ENCODE measurements at places on chromosomes 2 and 18.
A peak's percentile ranks its signal among the peaks of the same experiment; 100 is the strongest.

DNA sequence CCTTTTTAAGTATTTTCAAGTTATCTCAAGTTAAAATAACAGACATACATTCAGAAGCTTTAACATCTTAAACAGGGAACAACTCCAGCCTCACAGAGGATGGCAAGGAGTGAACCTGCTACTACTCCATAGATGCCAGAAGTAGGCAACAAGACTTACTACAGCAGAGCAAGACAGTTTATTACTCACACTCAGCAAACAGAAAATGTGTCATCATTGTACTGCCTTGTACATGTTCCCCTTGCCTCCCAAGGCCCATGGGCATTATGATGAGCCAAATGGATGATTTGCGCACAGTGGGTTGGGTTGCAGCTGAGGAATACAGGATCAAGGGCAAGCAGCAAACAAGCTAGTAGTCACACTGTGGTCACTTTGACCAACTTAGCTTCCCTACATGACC is 80.6 kb upstream of the VRK2 start:
- DNase-seq: no peak

GRCh38 chr2:140596447-140596846 is 1534.4 kb downstream of the LRP1B start:
- DNase-seq: no peak

GRCh38 chr2:95165030-95165370 is 609 bp upstream of the ZNF2 start:
- no peak for DNase-seq

GRCh38 chr2:197996583-197996982 is 192.2 kb downstream of the PLCL1 start:
- DNase-seq: no peak

DNA sequence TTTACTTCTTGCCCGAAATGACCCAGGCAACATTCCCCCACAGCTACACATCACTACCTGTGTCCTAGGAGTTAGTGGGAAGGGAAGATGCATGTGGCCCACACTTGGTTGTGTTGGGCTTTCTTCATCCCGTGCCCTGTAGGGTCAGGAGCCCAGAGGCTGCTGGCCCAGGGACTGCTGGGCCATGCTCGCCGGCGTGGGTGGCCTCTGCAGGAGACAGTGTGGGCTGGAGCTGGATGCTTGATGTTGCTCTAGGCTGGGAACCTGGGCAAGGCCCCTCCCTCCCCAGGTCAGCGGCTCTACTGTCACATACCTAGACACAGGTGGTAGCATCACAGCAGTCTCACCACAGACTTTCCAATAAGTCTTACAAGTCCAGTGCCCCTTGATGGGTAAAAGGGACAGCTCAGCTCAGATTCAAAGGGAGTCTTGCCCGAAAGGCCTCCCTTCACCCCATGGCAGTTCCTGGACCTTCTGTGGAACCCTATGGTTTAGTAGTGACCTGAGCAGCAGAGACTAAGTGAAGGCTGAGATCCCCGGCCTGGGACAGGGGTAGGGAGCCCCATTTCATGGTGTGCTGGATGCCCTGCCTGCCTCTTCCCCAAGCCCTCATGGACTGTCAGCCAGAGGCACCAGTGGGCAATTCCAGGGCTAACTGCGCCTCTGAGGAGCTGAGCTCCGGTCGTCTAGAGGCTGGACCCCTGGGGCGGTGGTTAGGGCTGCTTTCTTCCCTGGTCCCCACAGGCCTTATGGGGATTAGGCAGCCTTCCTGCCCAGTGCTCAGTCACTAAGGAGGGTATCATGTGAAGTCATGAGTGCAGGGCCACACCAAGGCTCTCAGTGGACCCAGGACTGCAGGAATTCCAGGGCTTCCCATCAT is 45.4 kb upstream of the FAHD2A start:
- DNase-seq: no peak

DNA sequence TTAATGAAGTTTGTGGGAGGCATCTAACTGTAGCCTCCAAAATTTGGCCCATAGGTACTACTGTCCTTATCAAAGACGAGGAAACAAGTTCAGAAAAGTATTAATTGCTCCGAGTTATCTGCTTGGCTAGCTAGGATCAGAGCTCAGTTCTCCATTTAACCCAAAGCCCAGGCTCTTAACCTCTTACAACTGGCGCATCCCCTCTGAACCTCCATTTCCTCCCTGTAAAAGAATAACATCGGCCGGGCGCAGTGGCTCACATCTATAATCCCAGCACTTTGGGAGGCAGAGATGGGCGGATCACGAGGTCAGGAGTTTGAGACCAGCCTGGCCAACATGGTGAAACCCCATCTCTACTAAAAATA is 3.5 kb upstream of the MSH6 start:
- no peak for DNase-seq

DNA sequence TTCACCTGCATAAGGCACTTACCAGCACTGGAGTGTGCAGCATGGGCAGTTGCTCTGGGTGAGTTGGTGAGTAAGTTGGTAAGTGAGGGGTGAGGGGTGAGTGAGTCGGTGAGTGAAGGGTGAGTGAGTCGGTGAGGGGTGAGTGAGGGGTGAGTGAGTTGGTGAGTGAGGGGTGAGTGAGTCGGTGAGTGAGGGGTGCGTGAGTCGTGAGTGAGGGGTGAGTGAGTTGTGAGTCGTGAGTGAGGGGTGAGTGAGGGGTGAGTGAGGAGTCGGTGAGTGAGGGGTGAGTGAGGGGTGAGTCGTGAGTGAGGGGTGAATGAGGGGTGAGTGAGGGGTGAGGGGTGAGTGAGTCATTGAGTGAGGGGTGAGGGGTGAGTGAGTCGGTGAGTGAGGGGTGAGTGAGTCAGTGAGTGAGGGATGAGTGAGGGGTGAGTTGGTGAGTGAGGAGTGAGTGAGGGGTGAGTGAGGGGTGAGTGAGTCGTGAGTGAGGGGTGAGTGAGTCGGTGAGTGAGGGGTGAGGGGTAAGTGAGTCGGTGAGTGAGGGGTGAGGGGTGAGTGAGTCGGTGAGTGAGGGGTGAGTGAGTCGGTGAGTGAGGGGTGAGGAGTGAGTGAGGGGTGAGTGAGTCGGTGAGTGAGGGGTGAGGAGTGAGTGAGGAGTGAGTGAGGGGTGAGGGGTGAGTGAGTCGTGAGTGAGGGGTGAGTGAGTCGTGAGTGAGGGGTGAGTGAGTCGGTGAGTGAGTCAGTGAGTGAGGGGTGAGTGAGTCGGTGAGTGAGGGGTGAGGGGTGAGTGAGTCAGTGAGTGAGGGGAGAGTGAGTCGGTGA is 17.1 kb downstream of the THAP4 start:
- no peak for DNase-seq

DNA sequence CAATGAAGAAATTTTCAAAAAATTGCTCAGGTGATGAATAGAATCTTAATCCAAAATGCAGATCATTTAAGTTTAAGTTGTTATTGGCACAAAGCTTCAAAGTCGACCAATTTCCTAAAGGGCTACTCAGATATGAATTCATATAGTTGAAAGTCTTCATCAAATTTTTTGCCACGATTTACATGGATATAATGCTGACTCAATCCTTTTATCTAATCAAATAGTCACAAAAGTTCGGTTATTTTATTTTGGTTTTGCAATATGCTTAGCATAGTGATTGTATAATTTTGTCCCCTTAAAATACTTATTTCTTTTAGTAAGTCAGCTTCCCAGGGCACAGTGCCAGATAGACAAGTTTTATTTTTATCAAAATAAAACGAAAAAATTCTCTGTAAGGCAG is 227.3 kb downstream of the CD226 start:
- no peak for DNase-seq

DNA sequence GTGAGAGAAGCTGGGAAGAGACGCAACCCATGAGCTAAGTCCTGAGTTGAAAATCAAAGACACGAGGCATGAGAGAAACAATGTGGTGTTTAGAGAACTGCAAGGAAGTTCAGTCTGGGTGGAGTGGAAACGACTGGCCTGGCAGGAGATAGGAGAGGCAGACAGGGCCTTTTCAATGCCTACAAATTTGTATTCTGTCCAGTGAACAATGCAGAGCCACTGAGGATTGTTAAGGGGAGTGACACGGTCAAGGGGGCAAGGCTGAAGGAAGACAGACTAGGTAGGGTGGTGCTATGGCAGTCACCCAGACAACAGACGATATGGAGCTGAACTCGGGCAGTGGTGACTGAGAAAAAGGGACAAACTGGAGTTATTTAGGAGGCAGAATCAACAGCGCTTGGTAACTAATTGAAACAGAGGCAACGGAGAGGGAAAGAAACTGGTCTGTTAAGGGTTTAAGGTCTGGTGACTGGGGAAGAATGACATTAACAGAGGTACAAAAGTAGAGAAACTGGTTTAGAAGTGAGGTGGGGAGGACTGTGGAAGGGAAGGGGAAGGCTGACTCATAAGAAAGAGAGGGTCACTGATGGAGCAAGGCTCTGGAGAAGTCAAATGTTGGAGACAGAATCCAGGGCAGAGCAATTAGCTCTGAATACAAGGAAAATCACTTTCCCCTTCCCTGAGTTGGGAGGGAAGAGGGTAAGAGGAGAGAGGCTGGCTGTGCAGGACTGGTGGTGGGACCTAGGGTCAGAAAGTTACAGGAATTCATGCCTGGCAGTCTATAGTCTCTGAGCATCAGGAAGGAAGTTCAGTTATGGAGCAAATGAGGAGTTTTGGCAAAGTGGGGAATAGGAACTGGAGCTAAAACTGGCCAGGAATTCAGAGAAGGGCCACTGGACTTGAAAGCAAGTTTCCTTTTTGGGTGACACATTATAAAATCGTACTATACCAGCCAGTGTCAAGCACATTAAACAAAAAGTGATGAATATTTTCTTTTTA is 63.4 kb upstream of the CHRNA1 start:
- no peak for DNase-seq

GRCh38 chr18:76349067-76349715 is 145.9 kb downstream of the ZNF516 start:
- DNase-seq: peak; percentile 39

GRCh38 chr2:237696461-237696860 is 69.1 kb downstream of the LRRFIP1 start:
- no peak for DNase-seq

DNA sequence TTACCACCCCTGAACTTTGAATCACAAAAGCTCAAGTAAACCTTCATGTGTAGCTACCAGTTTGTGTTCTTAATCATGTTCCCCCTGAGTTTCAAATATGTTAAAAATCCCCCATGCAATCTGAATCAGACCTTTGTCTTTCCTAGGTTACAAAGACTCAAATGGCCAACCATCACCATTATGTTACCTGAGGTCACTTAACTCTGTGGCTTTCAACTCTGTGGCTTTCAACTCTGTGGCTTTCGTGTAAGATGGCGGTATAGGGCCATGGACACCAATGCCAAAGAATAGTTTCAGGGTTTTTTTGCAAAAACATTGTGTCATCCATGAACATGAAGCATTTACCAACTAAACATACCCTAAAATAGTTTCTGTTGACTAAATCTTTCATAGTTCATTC is 6.7 kb downstream of the ERMN start:
- DNase-seq: no peak

DNA sequence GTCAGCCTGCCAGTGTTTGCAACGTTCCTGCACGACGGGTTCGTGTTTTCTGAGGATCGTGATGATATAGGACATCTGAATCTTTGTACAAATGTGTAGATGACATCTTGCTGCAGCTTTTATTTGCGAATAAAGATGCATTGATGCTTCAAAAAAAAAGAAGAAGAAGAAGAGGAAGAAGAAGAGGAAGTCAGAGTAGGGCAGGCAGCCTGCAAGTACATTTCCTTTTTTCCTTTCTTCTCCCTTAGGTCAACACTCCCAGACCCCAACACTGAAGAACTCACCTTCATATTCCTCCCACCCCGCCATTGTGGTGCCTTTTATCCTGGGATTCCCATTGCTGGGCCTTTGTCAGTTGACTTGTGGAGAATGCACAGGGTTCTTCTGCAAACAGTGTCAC is 91.5 kb downstream of the FHOD3 start:
- no peak for DNase-seq

GRCh38 chr2:101006065-101006715 is 4.1 kb downstream of the RPL31 start:
- no peak for DNase-seq

- DNase-seq: no peak
These were observed 100.3 kb upstream of the MBOAT2 start for GRCh38 chr2:9103663-9104277.

DNA sequence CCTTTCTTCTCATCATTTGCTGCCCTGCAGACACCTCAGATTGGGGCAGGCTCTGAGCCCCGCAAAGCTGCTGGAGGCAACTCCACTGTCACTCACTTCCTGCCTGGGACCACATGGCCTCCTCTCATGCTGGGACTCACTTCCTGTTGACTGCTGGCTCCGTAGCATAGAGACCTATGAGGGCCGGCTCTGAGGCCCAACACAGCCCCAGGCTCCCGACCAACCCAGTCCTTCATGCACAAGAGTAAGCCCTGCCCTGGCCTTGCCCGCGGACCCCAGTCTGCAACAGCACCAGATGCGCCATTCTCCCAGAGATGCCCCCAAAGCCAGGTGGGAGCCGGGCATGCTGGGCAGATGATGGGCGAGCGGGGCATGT is 55.7 kb downstream of the DNMT3A start:
- no peak for DNase-seq

DNA sequence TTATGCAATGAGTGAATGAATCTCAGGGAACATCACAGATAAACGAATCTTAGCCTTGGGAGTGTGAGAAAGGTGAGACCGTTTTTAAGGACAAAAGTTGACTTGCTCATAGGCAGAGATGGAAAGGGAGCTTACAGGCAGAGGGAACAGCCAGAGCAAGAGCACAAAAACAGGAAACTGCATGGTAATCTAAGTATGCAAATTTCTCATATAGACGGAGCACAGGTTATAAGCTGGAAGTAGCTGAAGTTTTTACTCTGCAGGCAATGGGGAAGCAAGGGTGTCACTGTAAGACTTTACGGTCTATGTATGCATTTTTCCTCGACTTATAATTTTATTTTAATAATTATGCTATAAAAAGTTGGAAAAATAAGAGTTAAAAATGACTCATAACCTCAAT is 44.8 kb upstream of the STRN start:
- DNase-seq: no peak

DNA sequence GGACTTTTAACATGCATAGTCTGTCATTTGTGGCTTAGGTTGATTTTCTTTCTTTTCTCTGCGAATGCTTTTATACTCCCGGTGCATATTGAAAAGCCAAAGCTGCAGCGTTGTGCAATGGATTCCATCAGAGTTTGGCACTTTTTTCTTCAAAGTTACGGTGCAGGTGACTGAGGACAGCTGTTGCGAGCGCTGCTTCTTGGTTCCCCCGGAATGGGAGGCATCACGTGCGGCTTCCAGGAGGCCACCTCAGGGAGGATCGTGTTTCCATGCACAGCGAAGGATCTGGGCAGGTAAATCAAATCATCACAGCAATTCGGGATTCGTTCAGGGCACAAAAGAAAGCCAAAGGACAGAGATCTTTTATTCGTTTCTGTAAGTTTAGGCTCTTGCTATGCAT is 109.6 kb upstream of the ALKAL2 start:
- DNase-seq: no peak

All from NCI-H1694 (cell line).